ENCODE measurements at places on chromosomes 16 and 17. TPM values are rescaled to one million over a fixed set of nuclear protein-coding genes. Genes with fewer than 3 reads are reported as not detected.
A peak's percentile ranks its signal among the peaks of the same experiment; 100 is the strongest.

DNA sequence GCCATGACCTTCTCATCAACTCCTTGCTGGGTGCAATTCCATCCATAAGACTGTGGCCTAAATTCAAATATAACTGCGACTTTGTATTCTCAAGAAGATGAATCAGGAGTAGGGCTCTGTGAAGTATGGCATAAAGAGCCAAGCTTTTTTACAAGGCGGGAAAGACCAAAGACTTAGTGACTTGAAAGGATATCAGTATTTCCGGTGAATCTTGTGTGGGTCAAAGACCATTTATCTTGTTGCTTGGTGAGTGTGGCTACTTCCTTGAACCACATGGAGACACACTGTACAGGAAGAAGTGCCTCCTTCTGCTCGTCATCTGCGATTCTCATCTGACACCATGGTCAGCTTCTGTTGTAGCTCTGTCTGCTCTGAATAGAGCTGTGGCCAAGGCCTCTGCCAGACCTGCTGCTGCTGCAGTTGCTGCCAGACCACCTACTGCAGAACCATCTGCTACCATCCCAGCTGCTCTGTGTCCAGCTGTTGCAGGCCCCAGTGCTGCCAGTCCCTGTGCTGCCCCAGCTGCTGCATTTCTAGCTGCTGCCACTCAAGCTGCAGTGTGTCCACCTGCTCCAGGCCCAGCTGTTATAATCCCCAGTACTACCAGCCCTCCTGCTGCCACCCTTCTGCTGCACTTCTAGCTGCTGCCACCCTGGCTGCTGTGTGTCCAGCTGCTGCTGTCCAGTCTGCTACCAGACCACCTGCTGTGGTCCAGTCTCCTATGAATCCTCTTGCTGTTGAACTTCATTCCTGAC, 6.1 kb upstream of the KRTAP2-4 start:
- DNase-seq: no peak

GRCh38 chr17:49694847-49695697, 12.7 kb downstream of the SLC35B1 start:
- DNase-seq: peak; percentile 62

GRCh38 chr16:54280751-54281150, 5.8 kb downstream of the IRX3 start:
- no peak for DNase-seq

Gene CCL1
- not detected for total RNA-seq

DNA sequence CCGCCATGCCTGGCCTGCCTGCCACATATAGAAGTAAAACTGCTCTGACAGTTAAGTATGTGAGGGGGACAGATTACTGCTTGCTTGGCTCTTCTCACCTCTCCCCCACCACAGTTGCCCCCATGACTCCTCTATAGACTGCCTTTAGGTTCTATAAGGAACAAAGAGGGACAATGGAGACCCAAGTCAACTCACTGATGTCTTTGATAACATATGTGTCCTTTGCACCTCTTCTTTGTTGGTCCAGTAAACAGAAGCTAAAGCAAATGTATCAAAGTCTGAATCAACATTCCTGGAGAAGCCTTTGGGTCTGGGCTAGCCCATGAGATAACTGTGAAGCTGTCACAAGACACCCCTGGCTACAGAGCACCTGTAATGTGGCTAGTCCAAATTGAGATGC, 27.1 kb downstream of the NUDT7 start:
- no peak for DNase-seq
